CD4-positive, alpha-beta T cell treated with Interleukin-12 subunit alpha and Interleukin-12 subunit beta, for 1 hour (primary cell): ENCODE measurements at places on chromosomes 13 and 19.

DNA sequence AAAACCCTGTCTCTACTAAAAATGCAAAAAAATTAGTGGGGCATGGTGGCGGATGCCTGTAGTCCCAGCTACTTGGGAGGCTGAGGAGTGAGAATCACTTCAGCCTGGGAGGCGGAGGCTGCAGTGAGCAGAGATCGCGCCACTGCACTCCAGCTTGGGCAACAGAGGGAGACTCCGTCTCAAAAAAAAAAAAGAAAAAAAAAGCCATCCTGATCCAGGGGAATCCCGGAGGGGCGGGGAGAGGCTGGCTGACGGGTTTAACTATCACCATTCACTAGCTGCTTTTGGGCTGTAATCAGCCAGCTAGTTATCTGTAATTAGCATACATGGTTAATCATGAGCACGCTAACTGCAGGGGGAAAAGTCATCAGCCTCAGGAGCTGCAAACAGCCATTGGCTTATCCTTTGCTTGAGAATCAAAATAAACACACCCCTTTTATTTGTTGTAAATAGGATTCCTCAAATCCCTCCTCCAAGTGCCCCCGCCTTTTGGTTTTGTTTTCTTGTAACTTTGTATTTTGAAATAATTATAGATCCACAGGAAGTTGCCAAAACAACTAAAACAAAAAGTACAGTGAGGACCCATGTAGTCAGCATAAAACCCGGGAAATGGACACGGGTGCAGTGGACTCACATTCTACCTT is 9.6 kb downstream of the FSD1 start:
- no peak for DNase-seq

GRCh38 chr13:75178436-75178835 is 303.5 kb downstream of the TBC1D4 start:
- DNase-seq = no peak

- no peak for DNase-seq
These were observed 574 bp downstream of the CYP2S1 start for GRCh38 chr19:41193430-41194156.

DNA sequence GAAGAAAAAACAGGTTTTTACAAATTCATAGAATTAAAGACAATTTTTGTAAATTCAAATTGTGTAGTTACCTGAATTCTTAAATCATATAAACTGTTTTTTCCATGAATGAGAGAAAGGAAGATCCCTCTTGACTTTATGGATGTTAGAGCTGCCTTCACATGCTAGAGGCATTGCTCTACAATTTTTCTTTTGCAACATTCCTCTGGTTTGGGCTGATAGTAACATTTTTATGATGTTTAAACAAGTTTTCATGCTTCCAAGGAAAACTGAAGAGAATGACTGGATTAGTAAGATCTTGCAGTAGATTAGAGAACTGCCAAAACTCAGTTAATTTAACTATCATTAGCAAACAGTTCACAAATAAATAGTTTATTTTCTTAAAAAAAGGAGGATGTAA is 250.6 kb downstream of the GPC6 start:
- no peak for DNase-seq

DNA sequence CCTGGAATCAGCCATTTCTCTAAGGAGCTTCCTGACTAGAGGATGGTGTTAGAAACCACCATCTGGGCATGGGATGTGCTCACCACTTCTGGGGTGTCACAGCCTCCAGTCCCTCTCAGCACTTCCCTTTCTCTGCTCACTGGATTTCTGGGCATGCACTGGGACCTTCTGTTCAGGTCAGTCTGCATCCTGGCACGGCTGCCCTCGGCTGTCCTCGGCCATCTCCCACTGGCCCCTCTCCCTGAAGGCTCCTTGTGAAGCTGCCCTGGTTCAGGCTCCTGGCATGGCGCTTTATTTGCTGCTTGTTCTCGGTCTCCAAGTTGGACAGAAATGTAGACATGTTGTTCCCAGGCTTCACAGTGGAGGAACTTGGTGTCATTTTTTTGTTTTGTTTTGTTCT is 60.0 kb downstream of the TEX29 start:
- no peak for DNase-seq

GRCh38 chr13:48159826-48160225 is 64.9 kb upstream of the MED4 start:
- DNase-seq = no peak

- DNase-seq = no peak
These were observed 92.7 kb downstream of the LHFPL6 start for GRCh38 chr13:39510316-39510695.

- no peak for DNase-seq
These were observed 89.2 kb downstream of the MZT1 start for GRCh38 chr13:72638059-72638815.

DNA sequence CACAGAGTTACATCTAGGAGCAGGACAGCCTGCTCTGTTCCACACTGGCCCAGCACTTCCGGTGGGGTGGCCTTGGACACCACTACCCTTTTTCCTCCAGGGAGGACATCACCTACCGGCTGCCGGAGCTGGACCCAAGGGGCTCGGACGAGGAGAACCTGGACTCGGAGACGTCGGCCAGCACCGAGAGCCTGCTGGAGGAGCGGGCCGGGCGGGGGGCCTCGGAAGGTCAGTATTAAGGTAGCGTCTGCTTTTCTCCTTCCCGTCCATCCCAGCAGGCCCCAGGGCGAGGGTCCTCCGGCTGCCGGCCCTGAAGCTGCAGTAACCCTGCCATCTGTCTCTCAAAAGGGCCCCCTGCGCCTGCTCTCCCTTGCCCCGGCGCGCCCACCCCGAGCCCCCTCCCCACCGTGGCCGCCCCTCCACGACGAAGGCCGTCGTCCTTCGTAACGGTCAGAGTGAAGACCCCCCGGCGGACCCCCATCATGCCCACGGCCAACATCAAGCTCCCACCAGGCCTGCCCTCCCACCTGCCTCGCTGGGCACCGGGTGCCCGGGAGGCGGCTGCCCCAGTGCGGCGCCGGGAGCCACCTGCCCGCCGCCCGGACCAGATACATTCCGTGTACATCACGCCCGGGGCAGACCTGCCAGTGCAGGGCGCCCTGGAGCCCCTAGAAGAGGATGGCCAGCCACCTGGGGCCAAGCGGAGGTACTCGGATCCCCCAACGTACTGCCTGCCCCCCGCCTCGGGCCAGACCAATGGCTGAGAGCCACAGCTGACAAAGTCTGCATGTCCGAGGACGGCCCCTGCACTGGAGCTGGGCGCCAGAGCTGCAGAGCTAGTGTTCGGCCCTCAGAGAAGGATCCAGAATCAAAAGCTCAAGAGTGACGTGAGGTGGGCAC is 3.4 kb upstream of the USE1 start:
- DNase-seq = no peak

DNA sequence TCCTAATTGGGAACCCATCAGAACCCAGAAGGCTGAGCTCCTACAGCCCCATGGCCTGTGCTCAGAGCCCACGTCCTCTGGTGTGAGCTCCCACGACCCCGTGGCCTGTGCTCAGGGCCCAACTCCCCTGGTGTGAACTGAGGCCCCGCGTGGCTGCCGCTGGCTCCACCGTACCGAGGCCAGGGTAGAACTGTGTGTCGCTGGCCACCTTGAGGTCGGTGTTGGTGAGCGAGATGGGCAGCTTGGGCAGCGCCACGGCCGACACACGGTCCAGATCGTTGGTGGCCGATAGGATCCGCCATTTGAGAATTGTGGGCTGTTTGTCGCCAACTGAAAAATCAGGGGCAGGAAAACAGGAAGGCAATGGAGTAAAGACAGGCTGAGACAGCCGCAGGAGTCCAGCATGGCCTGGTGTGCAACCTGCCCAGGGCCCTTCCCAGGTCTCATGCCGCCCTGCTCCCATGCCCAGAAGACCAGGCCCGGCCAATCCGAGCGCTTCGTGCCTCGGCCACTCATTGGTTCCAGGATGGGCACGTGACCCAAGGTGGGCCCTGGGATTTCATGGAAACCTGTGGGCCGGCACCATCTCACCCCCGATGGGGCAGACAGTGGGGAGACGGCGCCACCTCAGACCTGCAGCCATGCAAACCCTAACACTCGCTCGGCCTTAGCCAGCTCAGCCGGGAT is 11.5 kb downstream of the MED16 start:
- no peak for DNase-seq

DNA sequence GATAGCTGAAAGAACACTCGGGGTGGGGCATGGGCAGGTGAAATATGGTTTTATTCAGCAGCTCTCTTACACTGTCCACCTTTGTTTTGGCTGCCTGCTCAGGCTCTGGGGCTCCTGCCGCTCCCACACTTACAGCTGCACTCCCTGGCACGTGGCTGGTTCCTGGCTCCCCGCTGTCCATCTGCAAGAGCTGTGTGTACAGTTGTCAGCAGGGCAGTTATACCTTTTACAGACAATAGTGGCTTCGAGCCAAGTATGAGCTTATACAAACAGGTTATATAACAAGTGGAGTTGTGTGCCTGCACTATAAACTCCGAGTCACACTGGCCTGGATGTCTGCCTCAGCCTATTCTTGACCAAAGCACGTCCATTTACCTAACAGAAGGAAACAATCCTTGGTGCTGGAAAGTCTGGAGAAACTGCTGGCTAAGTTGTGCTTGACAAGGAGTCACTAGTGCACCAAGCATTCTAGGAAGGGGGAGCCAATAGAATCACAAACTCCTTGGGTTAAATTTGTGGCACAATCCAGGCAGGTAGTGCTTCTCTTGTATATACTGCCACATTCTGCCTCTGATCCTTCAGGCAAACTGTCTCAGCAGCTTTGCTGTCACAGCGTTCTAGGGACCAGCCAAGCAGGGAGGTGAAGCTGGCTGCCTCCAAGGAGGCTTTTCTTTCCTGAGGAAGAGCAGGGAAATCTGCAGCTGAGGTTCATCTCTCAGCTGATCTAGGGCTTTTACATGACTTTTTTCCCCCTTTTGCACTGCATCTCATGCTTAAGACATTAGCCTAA is 68.2 kb downstream of the NHLRC3 start:
- DNase-seq = no peak

DNA sequence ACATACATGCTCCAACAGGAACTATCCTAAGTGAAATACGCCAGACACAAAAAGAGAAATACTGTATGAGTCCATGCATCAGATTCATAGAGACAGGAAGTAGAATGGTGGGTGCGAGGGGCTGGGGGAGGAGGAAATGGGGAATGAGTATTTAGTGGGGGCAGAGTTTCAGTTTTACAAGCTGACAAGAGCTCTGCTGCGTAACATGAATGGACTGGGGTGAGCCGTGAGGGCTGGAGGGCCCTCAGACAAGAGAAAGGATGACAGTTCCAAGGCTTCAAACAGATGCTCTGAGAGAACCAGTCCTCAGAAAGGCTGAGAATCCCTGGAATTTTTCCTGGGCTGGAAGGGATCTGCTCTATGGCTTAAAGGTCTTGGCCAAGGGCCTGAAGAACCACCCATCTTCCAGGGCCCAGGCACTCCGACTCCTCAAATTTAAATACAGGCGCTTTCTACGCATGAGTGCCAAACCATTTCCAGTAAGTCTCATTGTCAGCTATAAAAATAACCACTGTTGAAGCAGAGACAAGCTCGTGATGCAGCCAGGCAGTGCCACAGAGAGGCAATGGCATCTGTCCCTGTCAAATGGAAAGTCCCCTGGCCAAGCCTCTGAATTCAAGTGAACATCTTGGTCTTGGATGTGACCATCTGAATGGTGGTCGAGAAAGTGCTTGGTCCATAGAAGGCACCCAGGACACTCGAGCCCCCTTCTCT is 17.5 kb downstream of the KLF2 start:
- DNase-seq = peak; percentile 48

DNA sequence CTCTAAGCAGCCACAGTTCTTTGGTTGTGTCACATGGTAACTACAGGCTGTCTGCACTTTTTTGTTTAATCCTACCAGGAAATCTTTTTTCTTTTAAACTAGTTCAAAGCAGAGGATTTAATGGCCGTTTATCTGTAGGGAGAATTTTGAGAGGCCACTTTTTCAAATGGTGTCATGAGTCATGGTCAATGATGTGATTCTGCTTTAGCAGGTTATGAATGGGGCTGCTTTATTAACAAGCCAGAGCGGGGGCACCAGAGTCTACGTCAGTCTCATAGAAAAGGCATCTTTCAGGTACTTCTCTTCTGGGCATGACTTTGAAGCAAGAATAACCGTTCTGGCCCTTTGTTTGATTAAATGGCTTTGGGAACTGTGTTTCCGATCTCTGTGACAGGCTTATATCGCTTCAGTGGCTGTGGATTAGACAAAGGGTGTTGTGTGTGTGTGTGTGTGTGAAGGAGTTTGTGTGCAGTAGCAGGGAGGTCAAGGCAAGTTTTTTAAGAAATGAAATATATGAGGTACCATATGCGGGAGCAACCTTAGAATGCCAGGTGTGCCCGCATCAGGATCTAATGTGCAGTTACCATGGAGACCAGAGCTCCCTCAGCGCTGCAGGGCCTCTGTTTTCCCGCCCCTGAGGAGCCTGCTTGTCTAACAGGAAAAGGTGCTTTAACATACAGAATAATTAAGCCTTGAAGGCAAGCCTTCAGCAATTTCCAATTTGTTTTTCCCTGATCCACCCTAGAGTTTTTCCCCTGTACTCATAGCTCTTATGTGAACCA is 120.5 kb downstream of the KATNAL1 start:
- DNase-seq = no peak
